ENCODE measurements at places on chromosomes 7 and 10. TPM values are rescaled to one million over a fixed set of nuclear protein-coding genes. Genes with fewer than 3 reads are reported as not detected.

The NUP205 gene
- 56.2 TPM for polyA plus RNA-seq

The SSBP1 gene
- 230 TPM for polyA plus RNA-seq

The PKD2L1 gene
- polyA plus RNA-seq = not detected

The ADGRA1 gene
- polyA plus RNA-seq = not detected

The PIK3AP1 gene
- polyA plus RNA-seq = 0.09 TPM

The GRID1 gene
- polyA plus RNA-seq = 0.03 TPM

The IDI2 gene
- not detected for polyA plus RNA-seq

The SLC26A4 gene
- polyA plus RNA-seq = 0.26 TPM

The TCAF2 gene
- polyA plus RNA-seq = 1.2 TPM

The SPACDR gene
- polyA plus RNA-seq = 0.37 TPM

The NRG3 gene
- not detected for polyA plus RNA-seq

The CAV2 gene
- 631 TPM for polyA plus RNA-seq

The RAPGEF5 gene
- 2.1 TPM for polyA plus RNA-seq

The A1CF gene
- polyA plus RNA-seq = 0.02 TPM

The MAGI2 gene
- polyA plus RNA-seq = 0.10 TPM

The MALSU1 gene
- polyA plus RNA-seq = 43.1 TPM

The GRIFIN gene
- polyA plus RNA-seq = not detected

The NUTM2B gene
- polyA plus RNA-seq = 0.27 TPM

The AGMO gene
- not detected for polyA plus RNA-seq

The EGR2 gene
- polyA plus RNA-seq = 0.09 TPM

The TFEC gene
- polyA plus RNA-seq = 0.11 TPM

The BAIAP2L1 gene
- polyA plus RNA-seq = 41.7 TPM

The GDF10 gene
- polyA plus RNA-seq = not detected

The DNAJB9 gene
- 6.5 TPM for polyA plus RNA-seq

The CTNNA3 gene
- polyA plus RNA-seq = 0.09 TPM

The CFTR gene
- not detected for polyA plus RNA-seq

The CRHR2 gene
- polyA plus RNA-seq = not detected

The DRGX gene
- not detected for polyA plus RNA-seq

The CHAT gene
- not detected for polyA plus RNA-seq

The UCN3 gene
- not detected for polyA plus RNA-seq

The PRSS37 gene
- polyA plus RNA-seq = not detected

The ATRNL1 gene
- 0.06 TPM for polyA plus RNA-seq

The PALD1 gene
- 0.72 TPM for polyA plus RNA-seq

The ACTR3C gene
- 1.3 TPM for polyA plus RNA-seq

The PNLIPRP3 gene
- 120 TPM for polyA plus RNA-seq

The SPAM1 gene
- polyA plus RNA-seq = not detected

The MYOZ1 gene
- polyA plus RNA-seq = not detected

The PANK1 gene
- 6.8 TPM for polyA plus RNA-seq

The SLC39A12 gene
- 0.03 TPM for polyA plus RNA-seq
